Renal cortical epithelial cell (primary cell): ENCODE measurements at places on chromosomes 5 and 9. TPM values are rescaled to one million over a fixed set of nuclear protein-coding genes. Genes with fewer than 3 reads are reported as not detected.

DNA sequence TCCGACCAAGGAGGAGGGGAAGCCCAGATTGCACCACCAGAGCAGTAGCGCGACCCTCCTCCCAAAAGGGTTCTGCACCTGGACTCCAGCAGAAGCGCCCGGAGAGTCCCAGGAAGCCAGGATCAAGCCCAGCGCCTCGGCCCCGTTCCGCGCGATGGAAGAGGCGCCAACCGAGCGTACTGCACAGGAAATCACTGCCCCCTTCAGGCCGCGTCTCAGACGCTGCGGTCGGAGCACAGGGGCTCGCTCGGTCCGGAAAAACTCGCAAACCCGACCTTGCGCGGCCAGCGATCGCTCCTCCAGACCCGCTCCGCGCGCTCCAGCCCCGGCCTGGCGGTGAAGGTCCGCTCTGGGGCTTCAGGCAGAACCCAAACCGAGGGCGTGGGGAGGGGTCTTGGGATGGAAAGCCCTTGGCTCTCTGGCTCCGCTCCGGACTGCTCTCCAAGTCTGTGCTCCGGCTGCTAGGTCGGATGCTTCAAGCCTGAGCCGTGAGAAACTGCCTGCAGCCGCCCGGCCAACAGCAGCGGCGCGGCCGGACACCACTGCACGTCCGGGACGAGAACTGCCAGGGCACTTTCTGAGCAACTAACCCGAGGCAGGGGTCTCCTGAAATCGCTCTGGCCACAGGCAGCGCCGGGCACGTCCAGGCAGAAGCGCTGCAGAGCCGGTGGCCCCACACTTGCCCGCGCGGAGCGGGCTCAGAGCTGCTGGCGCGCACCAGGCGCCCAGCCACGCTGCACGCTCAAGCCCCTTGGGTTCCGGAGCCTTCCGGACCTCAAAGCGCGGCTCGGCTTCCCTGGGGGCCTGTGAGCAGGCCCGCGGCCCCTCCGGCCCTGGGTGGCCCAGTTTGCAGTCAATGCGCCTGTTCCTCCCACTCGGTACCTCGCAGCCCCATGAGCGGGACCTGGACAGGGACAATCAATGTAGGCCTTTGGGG lies 1.3 kb downstream of the GABBR2 start:
- peak; percentile 32 for DNase-seq

DNA sequence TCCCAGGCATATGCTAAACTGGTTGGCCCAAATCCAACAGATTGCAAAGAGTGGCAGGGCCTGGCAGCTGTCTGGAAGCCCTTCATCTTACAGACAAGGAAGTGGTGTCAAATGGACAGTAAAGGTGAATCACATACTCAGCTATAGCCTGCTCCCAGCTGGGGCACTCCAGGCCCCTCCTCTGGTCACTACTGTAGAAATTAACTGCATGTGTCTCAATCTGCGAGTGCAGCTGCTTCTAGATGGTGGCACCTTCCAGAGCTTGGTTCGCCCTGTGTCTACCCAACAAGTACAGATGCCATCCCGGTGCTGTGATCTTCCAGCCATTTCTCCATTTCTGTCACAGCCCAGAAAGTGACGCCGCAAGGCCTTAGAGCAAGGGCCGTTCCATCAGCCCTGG lies 50.2 kb downstream of the OTULIN start:
- peak; percentile 10 for DNase-seq

DNA sequence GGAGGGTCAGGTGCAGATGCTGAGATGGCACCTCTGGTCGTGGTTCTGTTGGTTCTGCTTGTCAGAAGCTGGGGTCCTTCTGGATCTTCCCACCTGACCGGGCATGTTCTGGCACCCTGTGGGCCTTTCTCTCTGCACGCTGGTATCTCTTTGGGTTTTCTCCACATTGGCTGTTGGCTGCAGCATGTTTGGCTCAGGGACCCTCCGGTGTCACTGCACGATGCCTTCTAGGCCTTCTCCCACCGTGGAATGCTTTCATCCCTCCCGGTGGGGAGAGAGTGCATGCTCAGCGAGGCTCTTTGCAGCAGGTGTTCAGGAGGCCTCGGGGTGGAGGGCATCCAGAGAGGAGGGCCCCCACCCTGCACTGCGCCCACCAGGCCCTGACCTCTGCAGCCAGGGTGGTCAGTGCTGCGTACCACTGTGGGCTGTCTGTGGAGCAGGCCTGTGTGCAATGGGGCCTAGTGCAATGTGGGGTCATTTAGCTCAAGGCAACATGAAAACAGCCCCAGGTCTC lies 119.4 kb downstream of the WNK2 start:
- DNase-seq: no peak

DNA sequence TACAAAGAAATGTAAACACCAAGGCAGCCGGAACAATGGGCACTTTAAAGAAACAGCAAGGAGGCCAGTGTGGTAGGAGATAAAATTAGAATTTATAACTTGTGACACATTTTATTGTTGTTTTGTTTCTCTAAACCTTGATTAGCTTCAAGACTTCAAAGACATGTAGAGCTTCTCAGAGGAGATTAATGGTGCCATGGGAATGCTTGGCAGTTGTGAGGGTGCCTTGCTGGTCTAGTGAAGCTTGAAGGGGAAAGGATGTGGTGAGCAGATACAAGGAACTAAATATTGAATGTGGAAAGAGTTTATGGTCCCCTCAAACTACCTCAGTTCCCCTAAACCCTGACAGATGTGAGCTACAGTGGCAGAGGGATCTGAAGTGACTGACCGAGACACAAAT lies 322.4 kb upstream of the ADAMTS16 start:
- peak; percentile 6 for DNase-seq

GRCh38 chr5:36569491-36569890 lies 36.9 kb upstream of the SLC1A3 start:
- peak; percentile 68 for DNase-seq

DNA sequence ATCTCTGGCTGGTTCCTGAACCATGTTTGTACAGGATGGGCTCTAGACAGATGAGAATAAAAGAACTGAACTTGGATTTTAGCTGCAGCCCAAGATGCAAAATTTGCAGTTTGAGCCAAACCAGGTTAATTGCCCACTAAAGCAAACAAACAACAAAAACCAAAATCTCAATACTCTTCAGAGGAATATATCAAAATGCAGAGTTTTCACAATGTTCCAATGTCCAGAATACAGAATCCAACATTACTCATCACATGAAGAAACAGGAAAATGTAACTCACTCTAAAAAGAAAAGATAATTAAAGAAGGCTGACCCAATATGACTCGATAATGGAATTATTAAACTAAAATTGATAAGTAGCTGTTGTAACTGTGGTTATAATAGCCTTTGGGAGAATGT lies 20.4 kb downstream of the FOXI1 start:
- no peak for DNase-seq

- DNase-seq: no peak
Measured at GRCh38 chr5:126848253-126848652, 71.3 kb downstream of the LMNB1 start.

DNA sequence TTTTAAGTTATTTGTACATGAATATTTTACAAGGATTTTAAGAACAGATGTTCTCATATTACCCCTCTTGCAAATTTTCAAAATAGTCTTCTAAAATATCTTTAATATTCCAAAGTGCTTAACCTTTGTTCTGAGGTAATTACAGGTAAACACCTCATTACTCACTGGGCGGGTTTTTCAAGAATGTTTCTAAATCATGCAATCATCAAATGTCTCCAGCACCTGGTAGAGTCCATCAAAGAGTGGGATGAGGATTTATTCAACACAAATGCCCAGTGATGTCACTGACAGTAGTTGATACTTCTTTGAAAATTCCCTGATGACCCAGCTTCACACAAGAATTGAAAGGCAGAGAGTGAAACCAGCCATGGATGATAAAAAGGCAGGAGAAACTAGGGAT lies 114.4 kb downstream of the SEC61B start:
- DNase-seq: no peak

- DNase-seq: peak; percentile 69
Measured at GRCh38 chr5:116378007-116378776, 196.4 kb downstream of the SEMA6A start.

- DNase-seq: no peak
Measured at GRCh38 chr9:13718539-13718938, 439.0 kb upstream of the MPDZ start.

Gene GALNT10
- 44.8 and 78.5 TPM in 2 replicates for total RNA-seq
